GM23248 (cell line): ENCODE measurements at places on chromosomes 6 and 20. TPM values are rescaled to one million over a fixed set of nuclear protein-coding genes. Genes with fewer than 3 reads are reported as not detected.

Gene ISM1
- total RNA-seq, result not detected in 2 replicates

GRCh38 chr6:4687989-4688947, 87.9 kb upstream of the CDYL start:
- peak; percentile 97 for DNase-seq

GRCh38 chr6:111984081-111984480, 69.8 kb upstream of the CCN6 start:
- no peak for DNase-seq

DNA sequence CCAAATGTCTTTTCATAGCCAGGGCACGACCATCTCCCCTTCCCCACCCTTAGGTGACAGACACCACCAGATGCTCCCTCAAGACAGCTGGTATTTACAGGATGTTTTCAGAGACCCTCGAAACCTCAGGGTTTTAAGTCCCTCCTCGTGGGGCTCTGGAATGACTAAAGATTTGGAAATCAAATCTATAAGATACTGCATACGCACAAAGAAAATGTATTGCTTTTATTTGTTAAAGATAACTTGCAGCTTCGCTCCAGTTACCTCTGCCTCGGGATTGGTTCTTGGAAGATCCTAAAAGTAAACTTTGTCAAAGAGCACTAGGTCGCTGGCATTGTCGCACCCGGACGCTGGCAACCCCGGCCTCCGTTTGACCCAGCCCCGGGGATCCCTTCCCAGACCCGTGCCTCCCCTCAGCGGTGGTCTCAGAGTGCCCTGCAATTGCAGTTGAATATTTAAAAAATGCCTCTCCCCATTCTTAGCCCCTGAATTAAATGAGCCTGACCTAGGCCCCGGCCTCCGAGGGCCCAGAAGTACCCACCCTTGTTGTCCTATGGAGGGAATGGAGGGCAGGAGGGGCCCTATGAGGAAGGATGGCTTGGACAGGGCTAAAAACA, 7.1 kb downstream of the PAX1 start:
- no peak for DNase-seq

GRCh38 chr6:137823826-137824555, 43.1 kb upstream of the TNFAIP3 start:
- peak; percentile 82 for DNase-seq

DNA sequence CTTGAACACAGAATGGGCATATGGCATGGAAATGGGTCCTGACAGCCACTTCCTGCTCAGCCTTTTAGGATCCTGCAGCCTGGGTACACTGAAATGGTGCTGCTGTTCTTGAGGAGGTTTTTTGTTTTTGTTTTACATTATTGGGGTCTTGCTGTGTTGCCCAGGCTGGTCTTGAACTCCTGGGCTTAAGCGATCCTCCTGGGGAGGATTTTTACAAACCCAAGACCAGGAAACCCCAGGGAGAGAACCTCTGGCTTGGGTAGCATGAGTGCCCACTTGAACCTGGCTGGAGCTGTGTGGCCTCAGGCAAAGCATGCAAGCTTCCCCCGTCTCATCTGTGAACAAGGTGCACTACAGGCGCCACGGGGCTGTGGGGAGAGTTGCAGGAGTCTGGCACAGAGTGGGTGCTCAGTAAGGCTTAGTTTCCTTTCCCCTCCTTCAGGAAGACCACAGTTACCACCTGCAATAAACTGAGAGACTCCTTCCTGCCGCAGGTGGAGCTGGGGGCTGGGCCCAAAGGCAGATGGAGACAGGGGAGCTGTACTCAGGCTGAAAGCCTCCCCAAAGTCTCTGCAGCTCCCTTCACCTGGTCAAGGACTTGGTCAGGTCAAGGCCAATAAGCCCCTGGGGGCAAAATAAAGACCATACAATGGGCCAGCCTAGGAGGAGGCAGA, 1.8 kb downstream of the SLA2 start:
- no peak for DNase-seq

DNA sequence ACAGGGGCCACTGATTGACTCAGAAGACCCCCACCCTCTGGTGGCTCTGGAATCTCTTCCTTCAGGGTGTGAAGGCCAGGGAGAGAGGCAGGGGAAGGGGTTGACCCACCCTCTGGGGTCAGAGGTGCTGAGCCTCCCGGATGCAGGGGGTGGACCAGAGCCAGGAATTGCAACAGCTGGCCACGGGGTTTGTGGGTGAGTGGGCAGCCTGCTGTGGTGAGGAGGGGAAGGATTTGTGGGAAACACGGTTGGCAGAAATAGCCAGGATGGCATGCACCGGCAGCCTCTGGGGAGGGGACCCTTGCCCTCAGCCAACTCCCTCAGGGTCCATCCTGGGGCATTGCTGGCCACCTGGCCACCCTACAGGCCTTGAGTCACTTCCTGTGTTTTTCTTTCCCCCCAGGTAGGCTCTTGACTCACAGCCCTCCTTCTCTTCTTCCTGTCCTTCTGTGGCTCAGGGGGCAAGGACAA, 92.8 kb downstream of the MRPL14 start:
- no peak for DNase-seq

Gene PRDM1
- total RNA-seq, result 2.7 and 3.8 TPM in 2 replicates

Gene OR11A1
- not detected in 2 replicates for total RNA-seq
